HL-60 (cell line): ENCODE measurements at places on chromosomes 6 and 20.

DNA sequence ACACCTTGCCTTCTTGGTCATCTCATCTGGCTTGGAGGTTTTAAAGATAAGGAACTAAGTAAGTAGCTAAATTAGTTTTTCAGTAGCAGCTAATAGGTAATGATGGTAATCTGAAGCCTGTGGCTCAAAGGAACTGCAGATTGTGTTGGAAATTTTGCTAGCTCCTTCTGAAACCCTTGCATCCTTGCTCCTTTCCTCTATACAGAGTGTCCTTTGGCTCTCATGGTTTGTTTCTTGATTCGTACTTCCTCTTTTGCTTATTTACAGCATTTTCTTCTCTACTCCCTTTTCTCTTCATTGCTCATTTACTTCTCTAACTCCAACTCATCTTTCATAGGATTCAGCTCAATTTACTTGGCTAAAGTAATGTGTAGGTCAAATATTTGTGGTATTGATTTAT, 19.0 kb downstream of the LRRC1 start:
- DNase-seq: no peak

- no peak for DNase-seq
These were observed 14.9 kb downstream of the DYNLT1 start for GRCh38 chr6:158629367-158630221.

GRCh38 chr6:118197539-118197938, 290.5 kb downstream of the SLC35F1 start:
- DNase-seq: no peak

GRCh38 chr20:59032713-59033059, 551 bp upstream of the ATP5F1E start:
- DNase-seq: no peak

GRCh38 chr6:133456944-133457343, 215.8 kb downstream of the EYA4 start:
- no peak for DNase-seq

DNA sequence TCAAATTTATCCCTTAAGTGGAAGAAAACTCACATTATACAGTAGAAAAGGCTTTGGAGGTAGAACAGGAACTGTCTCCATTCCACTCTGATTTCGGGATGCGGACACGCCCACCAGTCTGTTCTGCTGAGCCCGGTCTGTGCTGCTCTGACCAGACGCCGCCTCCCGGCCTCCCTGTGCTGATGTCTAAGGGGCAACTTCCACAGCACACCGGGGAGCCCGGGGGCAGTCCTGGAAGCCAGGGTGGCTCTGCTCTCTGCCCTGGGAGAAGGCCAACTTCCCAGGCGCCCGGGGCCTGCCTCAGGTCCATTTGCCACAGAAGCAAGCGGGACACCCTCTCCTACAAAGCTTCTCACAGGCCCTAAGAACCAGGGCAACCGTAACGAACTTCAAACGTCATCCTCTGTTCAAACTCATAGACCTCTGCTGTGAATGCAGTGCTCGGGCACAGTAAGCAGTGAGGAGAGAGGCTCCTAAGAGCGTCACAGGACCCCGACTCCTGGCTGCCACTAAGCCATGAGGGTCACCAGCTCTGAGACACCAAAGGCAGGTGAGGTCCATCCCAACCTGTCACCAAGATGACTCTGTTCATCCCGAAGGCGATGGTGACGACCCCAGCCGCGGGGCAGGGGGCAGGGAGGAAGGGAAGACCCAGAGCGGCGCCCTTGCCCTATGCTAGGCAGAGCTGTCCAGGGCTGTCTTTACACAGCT, 5.6 kb downstream of the TAF4 start:
- DNase-seq: no peak

DNA sequence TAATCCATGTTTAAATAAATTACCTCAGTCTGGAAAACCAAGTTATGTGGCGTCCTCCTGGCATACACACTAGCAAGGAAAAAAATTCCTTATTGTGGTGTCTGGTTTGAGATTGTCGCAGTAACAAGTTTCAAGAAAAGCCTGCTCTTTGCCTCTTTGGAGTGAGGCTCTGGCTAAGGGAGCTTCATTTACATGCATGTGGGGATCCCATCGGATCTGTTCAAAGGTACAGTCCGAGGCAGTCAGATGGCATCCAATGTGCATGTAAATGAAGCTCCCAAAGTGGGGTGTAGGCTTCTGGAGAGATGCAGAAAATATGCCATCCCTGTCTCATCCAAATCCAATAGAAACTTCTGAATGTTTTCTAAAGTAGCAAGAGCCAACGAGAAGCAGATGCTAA, 199.5 kb upstream of the FBXL4 start:
- DNase-seq: no peak

DNA sequence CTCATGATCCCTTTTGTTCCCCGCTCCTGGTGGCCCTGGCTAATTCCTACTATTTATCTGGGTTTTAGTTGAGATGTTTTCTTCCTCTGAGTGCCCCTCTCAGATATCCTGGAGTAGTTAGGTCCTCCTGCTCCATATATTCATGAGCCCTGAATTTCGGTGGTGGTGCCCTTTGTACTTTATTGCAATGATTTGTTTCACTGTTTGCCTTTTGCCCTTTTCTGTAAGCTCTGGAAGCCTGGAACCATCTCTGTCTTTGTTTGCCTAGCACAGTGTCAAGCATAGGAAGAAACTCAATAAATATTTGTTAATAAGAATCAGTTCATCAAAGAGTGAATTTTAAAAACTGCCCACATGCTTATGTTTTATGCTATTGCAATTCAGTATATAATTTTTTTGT, 144.9 kb downstream of the DNAH8 start:
- no peak for DNase-seq

DNA sequence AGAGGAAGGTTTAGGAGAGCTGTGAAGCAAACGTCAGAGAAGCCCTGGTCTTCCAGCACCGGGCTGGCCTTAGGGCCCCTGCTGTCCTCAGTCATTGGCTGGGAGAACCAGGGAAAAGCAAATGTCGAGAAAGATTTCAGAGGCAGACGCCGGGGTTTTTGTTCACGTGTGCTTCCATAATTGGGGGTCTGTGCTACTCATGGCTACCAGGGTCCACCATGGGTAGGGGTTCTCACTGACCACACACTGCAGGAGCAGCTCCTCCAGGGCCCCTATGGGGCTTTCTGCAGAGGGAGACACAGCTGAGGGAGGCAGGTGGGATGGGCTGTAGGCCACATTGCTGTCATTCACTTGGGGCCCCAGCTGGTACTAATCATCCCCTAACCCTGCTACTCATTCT, 291.8 kb upstream of the FOXQ1 start:
- no peak for DNase-seq

GRCh38 chr6:125528621-125529041, 220.8 kb upstream of the HEY2 start:
- DNase-seq: no peak

DNA sequence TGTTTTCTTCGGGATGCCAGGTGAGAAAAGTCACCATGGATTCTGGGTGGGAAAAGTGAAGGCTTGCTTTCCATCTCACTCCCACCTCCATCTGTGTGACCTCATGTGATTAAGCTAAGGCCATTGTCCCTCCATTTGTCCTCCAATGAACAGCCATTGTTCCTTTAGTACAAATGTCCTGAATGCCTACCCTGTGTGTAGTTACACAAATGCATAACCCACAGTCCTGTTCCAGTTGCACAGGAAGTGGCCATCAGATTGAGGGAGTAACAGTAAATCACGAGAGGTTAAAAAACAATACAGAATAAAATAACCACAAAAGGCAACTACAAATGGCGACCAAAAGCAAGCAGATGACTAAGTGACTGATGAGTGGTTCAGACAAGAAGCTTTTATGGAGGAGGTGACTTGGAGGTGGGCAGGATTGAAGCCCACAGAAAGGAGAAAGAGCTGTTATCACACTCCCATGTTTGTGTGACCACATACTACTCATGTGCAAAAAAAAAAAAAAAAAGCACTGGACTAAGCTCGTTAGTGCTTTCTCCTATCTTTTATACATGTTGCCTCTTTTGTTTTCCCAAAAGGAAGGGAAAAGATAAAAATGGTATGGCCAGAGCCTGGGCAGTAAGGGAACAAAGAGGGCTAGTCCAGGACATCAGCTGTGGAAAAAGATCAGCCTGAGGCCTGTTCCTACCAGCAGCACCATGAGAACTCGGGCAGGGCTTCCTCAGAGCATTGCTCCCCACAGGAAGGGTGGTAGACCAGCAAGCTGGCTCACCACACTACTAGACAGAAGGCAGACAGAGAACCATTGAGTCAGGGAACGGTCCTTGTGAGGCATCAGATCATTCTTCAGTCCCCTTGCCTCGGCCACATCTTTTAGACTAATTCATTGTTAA, 111.0 kb downstream of the TFAP2A start:
- DNase-seq: no peak

- no peak for DNase-seq
These were observed 38.3 kb downstream of the HECA start for GRCh38 chr6:139173172-139173571.

- no peak for DNase-seq
These were observed 157.1 kb downstream of the AKAP7 start for GRCh38 chr6:131292145-131292938.

- DNase-seq: peak; percentile 31
These were observed 4.4 kb downstream of the AMD1 start for GRCh38 chr6:110878751-110879522.

DNA sequence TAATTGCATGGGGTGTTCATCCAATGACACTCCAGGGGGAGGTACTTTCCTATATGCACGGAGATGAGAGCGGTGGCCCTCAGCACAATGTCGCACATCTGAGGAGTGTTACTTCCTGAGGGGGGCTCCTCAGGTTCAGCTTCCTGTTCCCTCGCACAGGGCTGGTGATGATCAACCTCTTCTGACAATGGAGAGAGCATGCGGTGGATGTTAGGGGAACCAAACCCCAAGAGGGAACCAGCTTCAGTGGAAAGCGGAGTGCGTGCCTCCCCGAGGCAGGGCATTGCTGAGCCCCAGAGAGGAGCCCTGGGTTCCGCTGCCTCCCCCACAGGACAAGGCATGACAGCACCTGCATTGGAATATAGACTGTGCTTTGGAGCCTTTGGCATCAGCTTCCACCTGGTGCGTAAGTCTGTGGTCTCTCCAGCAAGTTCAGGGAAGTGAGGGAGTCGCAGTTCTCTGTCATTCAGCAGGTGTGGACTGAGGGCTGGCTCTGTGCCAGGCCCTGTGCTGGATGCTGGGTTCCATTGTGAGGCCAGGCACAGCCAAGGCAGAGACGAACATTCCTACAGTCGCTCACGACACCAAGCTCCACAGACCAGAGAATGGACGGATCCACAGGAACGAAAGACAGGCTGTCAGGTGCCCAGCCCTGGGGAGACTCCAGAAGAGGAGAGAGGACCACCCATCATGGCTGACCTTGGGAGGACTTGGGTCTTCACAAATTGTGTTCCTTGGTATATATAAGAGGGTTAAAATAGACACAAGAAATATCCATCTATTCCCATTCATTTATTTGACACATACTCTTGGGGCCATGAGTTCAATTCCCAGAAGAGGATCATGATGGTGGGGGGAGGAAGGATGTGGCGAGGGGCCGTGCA, 3.9 kb upstream of the ZNF831 start:
- DNase-seq: peak; percentile 18

- DNase-seq: no peak
These were observed 19.7 kb downstream of the RBL1 start for GRCh38 chr20:37075932-37076685.

DNA sequence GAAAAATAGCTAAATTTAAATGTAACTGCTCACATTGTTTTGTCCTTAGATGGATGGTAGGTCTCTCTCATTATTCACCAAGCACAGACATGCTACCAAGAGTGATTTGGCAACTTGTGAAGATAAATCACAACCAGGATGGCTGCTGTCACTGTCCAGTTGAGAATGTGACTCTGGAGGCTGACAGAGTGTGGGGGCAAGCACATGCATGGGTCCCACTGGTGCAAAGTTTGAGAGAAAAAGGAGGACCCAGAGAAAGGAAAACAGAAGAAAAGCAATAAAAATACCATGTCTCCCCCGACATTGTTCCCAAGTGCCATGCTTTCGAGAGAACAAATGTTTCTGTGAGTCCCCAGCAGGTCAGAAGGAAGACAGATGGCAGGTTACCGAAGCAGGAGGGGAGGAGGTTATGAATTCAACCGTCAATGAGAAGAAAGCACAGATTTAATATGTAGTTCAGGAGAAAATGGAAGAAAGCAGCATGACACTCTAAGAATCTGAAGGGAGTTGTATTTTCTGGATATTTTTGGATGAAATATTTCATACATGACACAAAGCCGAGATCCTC, 73.0 kb upstream of the TSHZ2 start:
- no peak for DNase-seq

DNA sequence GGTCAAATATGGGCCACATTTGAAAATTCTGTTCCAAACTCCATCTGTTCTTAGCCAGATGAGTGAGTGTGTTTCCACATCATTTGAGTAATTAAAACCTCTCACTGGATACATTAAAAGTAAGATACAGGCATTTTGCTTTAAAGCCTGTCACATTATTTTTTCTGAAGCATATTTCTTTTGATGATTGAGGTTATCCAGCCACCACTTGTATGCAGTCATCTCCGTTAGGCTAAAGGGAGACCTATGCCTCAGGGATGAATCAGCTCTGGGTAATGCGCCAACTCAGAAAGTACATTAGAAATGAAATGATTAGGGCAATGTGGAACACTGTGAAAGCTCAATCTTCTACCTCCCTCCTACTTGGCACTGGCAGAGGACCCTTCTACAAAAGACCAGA, 90.7 kb downstream of the SNAP25 start:
- no peak for DNase-seq

GRCh38 chr20:11394145-11394833, 523.4 kb upstream of the BTBD3 start:
- no peak for DNase-seq

DNA sequence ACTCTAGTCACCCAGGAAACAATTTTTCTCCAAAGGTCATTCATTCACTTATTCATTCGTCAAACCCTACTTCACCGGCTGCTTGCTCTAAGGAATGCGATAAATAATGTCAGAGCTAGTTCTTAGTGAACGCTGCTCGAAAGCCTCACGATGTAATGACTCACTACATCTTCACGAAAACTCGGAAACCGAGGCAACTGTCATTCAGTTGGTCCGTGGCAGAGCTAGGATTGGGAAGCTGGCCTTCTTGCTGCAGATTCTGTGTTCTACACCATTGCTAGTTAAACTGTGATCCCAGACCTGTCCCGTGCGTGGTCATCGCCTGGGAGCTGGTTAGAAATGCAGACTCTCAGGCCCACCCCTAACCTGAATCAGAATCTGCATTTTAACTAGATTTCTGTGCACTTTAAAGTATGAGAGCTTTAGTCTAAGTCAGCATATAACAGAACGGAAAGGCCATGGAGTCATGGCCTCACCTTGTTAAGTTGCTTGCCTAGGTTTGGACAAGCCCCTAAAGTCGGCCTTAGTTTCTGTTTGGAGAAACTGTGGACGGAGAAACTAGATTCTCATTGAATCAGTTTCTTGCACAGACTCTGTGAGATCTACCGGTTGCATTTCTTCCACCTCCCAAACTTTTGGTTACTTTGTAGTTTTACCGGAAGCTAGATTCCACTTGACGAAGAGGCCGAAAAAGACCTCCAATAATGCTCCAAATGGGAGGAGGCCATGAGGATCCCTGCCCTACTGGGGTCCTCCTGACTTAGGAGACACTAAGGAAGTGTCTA, 651 bp upstream of the CCND3 start:
- DNase-seq: no peak

DNA sequence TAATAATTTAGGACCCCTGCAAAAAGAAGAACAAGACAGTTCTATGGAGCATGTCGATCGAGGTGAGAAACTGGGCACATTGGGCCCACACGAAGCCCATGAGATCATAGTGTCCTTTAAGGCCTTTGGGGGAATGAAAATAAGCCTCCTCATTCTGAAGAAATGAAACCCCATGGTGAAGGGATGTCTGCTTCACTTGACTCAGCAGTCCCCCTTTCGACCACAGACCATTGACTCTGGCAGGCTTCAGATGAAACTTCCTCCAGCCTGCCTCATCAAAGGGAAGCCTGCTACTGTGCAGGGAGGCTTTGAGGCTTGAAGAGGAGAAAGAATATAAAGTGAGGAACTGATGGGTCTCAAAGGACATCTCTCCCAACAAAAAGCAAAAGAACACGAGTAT, 144.2 kb upstream of the FBXL4 start:
- no peak for DNase-seq
